ENCODE measurements at places on chromosomes 12 and 14.
A peak's percentile ranks its signal among the peaks of the same experiment; 100 is the strongest.

DNA sequence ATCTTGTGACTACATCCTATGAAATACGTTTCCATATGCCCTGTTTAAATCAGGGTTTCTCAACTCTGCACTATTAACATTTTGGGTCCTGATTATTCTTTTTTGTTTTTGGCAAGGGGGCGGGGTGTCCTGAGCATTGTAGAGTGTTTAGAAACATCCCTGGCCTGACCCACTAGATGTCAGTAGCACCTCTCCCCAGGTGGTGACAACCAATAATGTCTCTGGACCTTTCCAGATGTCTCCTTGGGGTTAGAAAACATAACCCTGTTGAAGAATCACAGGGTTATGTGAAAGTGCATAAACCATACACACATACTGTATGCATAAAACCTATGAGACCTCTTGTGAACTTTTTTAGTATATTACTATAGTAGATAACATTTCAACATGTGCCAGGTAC, 1.4 kb downstream of the ACAD10 start:
- DNase-seq = peak; percentile 38

- DNase-seq = no peak
These were observed 72.3 kb upstream of the STXBP6 start for GRCh38 chr14:25122211-25122610.

- DNase-seq = no peak
These were observed 923.3 kb downstream of the AACS start for GRCh38 chr12:125988545-125988944.

DNA sequence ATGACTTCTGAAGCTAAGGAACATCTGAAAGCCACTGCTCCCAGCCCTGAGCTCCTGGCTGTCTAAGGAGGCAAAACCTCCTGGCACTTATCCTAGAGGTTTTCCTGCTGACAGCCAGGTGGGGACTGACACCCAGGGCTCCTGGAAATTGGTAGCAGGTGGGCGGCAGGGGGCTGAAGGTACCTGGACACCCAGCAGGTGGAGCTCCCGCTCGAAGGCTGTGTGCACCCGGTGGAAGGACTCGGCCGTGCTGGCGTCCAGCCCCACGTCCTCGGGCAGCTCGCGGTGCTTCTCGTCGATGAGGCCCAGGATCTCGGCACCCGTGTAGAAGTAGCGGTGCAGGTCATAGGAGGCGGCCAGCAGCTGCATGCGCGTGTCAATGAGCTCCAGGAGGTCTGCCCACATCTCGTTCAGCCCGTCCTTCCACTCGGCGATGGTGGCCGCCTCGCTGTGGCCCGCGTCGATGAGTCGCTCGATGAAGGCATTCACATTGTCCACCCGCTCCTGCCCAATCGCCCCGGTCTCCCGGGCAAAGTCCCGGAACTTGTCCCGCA, 68.2 kb downstream of the PLEKHG3 start:
- no peak for DNase-seq

GRCh38 chr14:100540926-100541620, 46.1 kb downstream of the BEGAIN start:
- no peak for DNase-seq

DNA sequence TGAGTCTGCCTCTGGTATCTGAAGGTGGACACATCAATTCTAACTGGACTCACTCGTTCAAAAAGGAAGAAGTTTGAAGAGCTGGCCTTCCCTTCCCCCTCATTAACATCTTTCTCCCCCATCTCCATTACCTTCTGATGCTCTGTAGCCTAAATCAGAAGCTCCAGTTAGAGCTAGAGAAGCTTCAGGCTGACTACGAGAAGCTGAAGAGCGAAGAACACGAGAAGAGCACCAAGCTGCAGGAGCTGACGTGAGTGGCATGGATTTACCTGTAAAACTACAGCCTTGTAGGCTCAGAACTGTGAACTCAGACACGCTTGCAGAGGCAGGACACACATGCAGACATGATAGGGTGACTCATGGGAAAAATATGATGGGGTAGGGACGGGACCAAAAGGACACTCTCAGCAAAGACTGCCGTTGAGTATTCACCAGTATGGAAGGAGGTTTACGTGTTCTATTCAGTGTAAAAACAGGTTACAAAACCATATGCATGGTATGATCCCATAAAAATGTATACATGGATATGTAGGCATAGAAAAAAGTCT, 14.3 kb upstream of the PIP4K2C start:
- no peak for DNase-seq

- DNase-seq = no peak
These were observed 467.1 kb upstream of the MGAT4C start for GRCh38 chr12:86723326-86723725.

- peak; percentile 48 for DNase-seq
These were observed 1.9 kb downstream of the ATXN2 start for GRCh38 chr12:111596985-111597830.

GRCh38 chr12:59425798-59426197, 170.0 kb upstream of the SLC16A7 start:
- no peak for DNase-seq

- DNase-seq = no peak
These were observed 61.0 kb downstream of the HECTD4 start for GRCh38 chr12:112321245-112321644.

GRCh38 chr12:6062757-6063735, 61.4 kb downstream of the VWF start:
- DNase-seq = peak; percentile 84

GRCh38 chr14:59028476-59029202, 159.8 kb upstream of the DAAM1 start:
- peak; percentile 46 for DNase-seq

- no peak for DNase-seq
These were observed 110.4 kb upstream of the RFLNA start for GRCh38 chr12:124184456-124184855.

DNA sequence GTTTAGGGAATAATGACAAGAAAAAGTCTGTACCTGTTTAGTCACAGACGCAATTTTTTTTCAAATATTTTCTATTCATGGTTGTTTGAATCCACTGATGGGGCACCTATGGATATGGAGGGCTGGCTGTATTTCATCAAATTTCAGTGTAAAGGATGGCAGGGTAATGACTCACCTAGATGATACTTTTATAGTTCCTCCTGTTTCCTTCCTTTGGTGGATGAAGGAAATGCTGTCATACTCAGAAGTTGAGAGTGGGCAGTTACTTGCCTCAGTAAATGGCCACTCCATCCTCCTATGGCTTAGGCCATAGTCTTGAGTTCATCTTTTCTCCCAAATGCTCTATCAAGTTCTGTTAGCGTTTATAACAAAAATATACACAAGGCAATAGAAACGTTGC, 18.9 kb upstream of the C12orf71 start:
- DNase-seq = no peak

- no peak for DNase-seq
These were observed 198.9 kb upstream of the CAND1 start for GRCh38 chr12:67070307-67070600.

DNA sequence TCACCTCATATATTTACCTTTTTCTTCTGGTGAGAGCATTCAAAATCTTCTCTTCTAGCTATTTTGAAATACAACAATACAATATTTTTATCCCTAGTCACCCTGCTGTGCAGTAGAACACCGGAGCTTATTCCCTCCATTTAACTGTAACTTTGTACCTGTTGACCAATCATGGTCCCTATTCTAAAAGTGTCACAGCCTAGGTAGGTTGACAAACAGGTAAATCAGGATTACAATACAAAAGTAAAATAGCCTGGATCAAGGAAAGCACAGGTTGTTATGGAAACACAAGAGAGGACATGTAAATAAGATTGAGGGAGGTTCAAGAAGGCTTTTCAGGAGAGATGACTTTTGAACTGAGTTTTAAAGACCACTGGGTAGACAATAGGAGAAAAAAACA, 670.9 kb downstream of the DIO2 start:
- DNase-seq = no peak

GRCh38 chr12:105852496-105852895, 286.3 kb downstream of the NUAK1 start:
- DNase-seq = no peak

- no peak for DNase-seq
These were observed 42.5 kb downstream of the WDR20 start for GRCh38 chr14:102182190-102182589.

DNA sequence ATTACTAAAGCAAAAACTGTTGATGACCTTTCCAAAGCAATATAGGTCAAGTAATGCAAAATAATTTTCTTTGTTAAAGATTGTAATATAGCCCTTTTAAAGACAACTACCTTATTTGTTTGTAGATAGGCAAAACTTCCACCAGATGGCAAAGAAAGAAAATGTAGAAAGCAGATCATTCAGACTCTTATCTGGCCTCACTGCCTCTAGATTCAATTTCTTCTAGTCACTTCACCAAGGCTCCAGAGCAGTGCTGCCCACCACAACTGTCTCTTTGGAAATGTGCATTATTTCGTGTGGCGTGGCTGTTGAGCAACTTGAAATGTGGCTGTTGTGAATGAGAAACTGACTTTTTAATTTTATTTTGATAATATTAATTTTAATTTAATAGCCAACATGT, 127.1 kb downstream of the ITPR2 start:
- no peak for DNase-seq

DNA sequence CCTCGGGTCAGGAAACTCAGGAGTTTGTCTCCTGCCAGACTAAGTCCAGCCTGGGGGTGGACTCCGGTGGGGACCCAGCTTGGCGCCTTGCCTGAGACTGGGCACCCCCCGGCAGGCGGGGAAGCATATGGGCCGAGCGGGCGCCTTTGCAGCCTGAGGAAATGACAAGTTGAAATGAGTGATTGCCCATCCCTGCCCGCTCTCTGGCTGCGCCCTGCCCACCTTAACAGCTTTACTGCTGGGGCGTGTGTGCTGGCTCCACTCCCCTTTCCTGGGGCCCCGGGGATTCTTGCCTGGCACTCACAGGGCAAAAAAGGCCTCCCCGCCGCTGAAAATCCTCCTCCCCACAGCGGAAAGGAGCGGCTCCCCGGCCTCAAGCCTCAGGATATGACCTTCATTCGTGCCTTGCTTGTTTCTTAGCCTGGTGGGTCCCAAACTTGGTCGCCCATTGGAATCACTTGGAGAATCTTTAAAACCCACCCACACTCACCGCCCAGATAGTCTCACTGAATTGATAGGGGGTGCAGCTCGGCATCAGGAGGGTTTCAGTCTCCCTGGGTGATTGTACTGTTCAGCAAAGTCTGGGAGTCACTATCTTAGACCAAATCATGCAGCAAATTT, 1.5 kb downstream of the RFLNA start:
- no peak for DNase-seq

DNA sequence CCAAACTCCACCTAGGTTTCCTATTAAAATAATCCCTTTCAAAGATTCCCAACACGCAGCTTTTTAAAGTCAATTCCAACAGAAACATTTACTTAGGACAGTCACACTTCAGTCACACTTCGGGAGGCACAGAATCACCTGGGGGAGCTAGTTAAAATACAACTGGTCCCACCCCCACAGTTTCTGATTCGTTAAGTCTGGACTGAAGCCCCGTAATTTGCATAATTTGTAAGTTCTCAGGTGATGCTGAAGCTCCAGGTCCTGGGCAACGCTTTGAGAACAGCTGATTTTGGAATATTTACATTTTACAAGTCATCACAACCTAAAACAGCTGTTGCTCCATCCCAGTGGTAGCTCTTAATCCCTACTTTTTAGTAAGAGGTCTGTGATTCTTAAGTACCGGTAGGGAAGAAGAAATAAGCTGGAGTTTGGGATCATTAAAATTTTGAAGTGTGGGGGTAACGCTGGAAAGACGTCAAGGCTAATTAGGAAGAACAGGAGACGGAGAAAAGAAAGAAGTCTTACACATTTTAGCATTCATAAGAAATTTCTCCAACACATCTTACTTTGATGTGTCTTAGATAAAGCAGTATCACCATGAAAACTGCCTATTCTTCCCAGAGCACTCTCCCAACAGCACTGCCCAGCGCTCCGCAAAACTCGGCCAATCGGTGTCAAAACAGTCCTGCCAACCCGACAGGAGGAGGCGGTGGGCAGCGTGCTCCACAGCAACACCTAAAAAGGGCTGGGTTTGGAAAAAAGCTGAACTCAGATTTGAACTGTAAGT, 1.1 kb downstream of the IPO8 start:
- DNase-seq = peak; percentile 31

- DNase-seq = no peak
These were observed 12.5 kb upstream of the KRT80 start for GRCh38 chr12:52204095-52204930.

- no peak for DNase-seq
These were observed 320.8 kb downstream of the DIO2 start for GRCh38 chr14:79890527-79890926.

DNA sequence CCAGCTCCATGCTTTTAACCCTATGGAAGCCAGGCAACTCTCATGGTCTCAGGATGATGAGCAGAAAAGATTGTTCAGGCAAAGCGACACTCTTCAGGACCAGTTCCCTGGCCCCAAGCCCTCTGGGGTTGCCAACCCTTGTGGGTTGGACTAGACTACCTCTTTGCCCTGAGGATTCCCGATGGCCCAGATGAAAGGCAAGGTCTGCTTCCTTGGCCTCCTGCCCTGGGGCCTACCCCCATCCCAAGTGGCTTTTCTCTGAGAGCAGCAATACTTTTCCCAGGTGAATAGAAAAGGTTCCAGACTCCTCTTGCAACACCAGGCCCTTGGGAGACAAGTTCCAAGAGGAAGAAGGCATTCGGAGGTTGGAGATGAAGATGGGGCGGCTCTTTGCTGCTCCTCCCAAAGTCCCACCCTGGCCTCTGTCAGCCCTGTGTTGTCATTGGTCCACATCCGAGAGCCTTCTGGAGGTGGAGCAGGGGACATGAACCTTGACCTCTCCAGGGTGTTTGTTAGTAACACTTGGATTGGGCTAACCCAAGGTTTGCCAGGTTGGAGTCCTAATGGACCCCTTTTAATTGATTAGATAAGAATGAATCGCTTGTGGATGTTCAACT, 131.1 kb downstream of the GCH1 start:
- no peak for DNase-seq

Data from GM13977 (cell line).